ENCODE measurements at places on chromosomes 7 and 10.

DNA sequence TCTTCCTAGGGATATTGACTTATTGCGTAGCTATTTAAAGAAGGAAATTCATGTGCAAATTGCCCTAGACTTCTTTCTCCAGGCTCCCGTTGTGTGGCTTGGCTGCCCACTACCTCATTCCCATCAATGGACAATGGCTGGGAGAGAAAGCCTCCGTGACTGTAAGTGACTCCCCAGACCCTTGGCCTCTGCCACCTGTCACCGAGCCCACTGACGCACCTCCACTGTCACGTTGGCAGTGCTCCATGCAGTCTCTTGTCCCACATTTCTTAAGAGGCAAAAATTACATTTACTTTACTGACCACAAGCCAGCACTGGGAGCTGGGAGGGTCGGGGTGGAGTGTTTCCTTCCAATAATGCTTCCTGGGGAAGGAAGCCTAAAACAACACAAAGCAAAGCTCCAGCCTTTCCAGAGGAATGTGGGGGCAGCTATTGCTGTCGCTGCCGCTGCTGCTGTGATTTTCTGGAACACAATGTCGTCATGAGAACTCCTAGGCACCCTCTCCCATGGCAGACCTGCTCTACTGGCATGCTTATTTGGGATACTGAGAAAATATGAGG lies 89.7 kb upstream of the STEAP1B start:
- no peak for DNase-seq

DNA sequence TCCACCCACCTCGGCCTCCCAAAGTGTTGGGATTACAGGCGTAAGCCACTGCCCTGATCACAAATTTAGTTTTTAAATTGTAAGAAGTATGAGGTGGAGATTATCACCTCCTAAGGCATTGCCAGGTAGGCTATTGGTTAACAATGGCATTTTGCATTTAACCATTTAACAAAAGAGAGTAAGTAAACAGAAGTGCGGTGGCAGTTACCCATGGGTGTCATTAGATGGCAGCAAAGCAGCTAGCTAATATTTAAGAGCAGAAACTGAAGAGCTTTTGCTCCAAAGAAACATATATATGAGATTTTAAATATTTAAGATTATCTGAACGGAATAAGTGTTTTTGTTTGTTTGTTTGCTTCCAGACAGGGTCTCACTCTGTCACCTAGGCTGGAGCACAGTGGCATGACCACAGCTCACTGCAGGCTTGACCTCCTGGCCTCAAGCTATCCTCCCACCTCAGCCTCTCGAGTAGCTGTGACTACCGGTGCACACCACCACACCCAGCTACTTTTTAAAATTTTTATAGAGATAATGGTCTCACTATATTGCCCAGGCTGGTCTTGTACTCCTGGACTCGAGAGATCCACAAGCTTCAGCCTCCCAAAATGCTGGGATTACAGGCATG lies 325.5 kb upstream of the C7orf33 start:
- no peak for DNase-seq

DNA sequence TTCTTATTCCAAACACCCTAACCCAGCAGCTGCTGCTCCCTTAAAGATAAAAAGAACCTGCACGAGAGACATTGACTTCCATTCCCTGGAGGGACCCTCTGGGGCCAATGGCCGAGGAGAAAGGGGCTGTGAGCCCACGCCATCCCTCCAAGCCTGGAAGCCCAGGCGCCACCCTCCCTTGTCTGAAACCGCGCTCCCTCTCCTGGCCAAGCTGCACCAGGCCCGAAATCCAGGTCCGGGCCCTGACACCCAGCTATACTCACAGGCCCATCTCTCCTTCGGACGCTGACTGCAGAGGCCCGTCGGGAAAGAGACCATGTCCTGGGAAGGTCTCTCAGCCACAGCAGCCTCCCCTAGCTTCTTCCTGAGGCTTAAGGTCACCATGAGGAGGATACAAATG lies 196.5 kb downstream of the PTPRN2 start:
- DNase-seq = no peak

DNA sequence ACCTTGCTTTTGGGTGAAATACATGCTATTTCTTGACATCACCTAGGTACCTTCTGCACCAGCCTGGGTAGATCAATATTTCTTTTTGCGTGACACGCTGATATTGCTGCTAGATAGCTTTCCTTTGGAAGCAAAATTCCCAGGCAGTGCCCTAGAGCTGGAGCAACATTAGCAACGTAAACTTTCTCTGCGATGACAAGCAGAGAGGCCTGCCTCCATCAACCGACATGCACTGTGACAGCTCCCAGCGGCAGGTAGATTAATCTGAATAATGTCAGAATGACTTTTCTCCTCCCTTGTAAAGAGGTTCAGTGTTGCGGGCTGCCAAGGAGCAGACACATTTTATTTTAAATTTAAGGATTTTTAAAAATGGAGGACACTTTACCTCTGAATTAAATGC lies 307.4 kb downstream of the GALNT17 start:
- DNase-seq = no peak

DNA sequence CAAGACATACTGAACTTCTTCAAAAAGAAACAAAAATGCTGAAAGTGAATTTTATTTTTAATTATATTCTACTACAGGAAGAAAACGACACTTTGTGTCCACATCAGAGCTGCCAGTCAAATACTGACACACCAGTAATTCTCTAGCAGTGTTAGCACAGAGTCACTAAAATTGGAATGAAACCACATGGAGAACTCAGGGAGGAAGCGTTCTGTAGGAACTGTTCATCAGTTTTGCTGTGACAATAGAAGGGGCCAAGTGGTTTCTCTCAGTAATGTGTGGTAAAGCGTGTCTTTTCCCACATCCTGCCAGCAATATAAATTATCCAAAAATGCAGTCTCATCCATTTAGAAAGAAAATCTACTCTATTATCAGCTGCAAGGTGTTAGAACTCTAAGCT lies 683.3 kb downstream of the GRM8 start:
- DNase-seq = no peak

DNA sequence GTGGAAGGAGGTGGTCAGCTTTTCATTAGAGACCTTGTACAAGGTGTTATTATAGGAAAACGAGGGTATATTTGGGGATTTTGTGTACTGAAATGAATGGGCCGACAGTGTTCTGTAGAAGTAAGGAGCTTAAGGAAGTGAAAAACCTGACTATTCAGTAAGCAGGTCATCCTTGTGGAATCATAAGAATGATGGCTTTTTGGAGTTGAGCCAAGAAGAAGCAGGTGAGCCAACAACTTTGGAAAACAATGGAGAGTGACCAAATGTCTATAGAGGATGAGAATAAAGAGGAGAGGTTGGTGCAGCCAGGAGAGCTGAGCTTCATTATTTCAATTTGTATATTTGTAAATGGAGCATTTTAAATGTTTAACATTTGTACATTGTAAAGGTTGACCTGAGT lies 595.7 kb downstream of the CCSER2 start:
- no peak for DNase-seq

GRCh38 chr7:107404740-107405537 lies 64.9 kb upstream of the GPR22 start:
- DNase-seq = no peak

DNA sequence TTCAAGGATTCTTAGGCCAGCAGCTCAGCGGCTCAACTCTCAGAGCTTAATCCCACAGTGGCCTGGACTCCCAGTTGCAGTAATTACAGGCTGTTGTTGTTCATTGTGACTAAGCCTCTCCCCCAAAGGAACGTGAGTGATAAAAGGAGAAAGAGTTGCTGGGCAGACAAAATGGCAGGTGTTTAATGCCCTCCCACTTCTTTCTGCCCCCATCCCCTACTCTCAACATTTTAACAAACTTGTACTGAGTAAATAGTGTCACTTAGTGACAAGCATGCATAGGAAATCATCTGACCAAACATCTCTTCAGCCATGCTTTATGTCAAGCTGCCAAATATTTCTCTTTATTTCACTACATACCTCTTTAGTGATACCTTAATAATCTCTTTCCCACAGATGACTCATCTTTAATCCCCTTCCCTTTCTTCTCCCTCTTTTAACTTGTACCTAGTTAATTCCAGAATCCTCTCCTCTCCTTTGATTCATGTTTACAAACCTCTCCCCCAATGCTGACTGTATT lies 12.4 kb upstream of the MTERF1 start:
- DNase-seq = no peak

GRCh38 chr7:151310578-151310977 lies 31.0 kb upstream of the NUB1 start:
- DNase-seq = no peak

DNA sequence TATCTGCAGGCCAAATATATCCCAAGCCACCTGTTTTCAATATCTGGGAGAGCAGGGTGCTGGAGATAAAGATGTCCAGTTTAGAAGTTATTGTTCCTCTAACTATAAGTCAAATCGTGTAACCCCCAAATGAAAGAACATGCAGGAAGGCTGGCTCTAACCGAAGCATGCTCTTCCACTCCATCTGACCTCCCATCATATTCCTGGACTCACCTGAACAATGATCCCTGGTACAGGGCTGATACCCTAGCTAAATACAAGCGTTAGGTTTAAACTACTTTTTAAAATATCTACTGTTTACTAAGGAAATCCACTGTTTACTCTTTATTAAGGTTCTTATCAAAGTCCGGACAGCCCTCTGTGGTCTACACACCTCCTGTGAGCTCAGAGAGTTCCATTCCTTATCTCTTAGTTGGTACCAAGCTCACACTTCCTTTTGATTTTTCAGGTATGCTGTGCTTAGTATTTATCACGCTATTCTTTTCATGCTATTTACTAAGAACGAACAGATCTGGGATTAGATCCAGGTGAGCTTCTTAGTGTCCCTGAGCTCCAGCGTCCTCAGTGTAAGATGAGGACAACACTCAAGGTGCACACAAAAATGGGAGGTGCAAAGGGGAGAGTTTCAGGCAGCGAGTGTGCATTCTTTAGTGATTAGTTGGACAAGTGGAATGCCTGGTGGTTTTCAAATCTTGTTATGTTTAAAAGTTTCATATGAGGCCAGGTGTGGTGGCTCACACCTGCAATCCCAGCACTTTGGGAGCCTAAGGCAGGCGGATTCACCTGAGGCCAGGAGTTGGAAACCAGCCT lies 23.6 kb upstream of the COBL start:
- no peak for DNase-seq

GRCh38 chr7:137942484-137943115 lies 59.3 kb downstream of the CREB3L2 start:
- no peak for DNase-seq

DNA sequence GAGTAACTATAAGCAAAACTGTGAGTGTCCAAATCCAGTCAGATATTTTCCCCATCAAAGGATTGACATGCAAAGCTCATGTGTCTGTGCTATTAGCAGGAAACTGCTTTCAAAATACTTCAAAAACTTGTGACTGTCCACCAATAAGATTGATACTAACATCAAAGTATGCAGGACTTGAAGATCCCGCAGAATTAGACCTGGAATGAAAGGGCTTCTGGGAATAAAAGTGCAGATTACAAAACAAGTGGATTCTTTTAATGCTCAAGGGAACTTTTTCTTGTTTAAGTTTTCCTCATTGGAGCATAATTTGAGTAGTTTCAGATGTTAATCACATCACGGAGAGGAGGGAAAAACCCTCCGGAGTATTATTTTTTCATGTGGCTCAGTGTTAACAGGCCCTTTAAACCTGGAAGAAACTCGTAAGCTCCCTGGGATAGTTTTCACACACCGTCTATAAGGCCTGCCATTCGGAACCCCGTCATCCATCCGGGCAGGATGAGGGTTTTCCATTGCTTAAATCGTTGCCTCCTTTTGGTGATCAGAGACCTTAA lies 33.9 kb upstream of the MKX start:
- no peak for DNase-seq

DNA sequence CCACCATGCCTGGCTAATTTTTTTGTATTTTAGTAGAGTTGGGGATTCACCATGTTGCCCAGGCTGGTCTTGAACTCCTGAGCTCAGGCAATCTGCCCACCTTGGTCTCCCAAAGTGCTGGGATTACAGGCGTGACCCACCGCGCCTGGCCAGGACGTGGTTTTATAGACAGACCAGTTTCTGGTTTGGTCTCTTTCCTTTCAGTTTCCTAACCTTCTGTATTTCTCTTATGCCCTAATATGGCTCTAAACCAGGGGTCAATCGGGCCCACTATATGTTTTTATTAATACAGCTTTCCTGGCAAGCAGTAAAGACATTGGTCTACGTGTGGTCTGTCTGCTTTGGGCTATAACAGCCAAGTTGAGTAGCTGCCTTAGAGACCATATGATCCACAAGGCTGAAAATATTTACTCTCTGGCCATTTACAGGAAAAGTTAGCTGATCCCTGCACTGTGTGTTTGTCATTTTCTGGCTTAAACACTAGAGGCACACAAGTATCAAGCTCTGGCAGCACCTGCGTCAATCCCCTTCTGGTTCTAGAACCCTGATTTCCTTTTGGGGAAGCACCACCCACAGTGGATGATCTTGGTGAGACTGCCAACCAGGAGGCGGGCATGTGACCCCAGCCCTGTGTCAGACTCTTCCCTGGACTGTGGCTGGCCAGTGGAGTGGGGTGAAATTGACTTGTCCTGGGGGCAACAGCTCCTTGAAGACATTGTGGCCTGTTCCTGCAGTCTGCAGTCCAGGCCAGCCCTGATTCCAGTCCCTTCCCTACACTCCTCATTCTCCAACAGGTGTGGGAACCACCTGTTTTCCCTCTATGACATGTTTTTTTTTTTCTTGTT lies 497.2 kb downstream of the PLXNA4 start:
- no peak for DNase-seq

DNA sequence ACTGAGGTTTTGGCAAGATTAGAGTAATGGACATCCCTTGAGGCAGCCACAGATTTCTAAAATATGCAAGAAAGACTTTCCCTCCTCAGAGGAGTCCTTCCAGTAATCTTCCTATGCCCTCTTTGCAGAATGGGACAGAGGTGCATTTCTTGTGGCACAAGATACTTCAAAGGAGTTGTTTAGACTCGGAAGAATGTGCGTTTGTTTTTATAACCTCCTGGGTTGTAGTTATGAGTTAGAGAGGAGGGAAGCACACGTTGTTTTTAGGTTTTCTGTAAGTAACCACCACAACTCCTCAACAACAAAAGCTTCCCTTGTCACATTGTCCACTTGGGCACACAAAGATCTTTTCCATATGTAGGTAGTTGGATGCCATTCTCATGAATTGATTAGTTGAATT lies 78.1 kb upstream of the GLI3 start:
- DNase-seq = no peak

- no peak for DNase-seq
These were observed 46.9 kb upstream of the SFMBT2 start for GRCh38 chr10:7457478-7458316.

- DNase-seq = no peak
These were observed 264.2 kb upstream of the ZMIZ1 start for GRCh38 chr10:78804411-78805032.

Measured in hypothalamus (tissue), 51 donors.